Activated CD4-positive, alpha-beta T cell treated with anti-CD3 and anti-CD28 coated beads, Interleukin-2, amount 50 U/mL, for 16 hours (primary cell): ENCODE measurements at places on chromosomes 3 and 15.

- no peak for DNase-seq
These were observed 153.0 kb upstream of the SMAD3 start for GRCh38 chr15:66912441-66912840.

DNA sequence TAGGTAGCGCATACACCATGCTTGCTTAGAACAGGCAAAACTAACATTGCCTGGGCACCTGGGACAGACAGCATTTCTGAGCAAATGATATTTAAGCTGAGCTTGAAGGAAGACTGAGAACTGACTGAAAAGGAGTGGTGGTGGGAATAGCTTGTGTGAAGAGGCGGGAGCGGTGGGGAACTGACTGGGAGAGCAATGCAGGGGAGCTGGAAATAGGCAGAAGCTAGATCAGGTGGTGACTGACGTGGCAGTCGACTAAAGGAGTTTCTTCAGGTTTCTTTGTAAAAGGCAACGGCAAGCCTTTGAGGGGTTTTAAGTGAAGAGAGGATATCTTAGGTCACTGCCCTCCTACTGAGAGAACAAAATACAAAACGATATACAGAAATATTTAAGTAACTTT is 61.8 kb downstream of the NEO1 start:
- no peak for DNase-seq

GRCh38 chr3:119871571-119871970 is 89.7 kb downstream of the NR1I2 start:
- DNase-seq, result no peak

GRCh38 chr3:69367586-69367985 is 18.3 kb downstream of the FRMD4B start:
- no peak for DNase-seq
